T47D (cell line): ENCODE measurements at places on chromosomes 11 and 22.

- DNase-seq: no peak
Measured at GRCh38 chr22:45455212-45455611, 41.7 kb downstream of the RIBC2 start.

- DNase-seq: peak; percentile 90
Measured at GRCh38 chr11:35304386-35304775, 115.0 kb downstream of the SLC1A2 start.

- DNase-seq: peak; percentile 55
Measured at GRCh38 chr22:46731246-46732040, 6.6 kb downstream of the CERK start.

DNA sequence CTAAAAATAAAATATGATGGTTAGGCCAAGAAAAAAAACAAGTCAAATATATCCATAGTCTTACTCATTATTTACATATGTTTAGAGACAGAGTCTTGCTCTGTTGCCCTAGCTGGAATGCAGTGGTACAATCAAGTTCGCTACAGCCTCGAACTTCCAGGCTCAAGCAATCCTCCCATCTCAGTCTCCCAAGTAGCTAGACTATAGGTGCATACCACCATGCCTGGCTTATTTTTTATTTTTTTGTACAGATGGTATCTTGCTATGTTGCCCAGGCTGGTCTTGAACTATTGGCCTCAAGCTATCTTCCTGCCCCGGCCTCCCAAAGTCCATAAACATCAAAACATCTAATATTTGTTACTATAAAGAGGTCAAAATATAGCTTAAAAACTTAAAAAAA is 36.1 kb downstream of the C2CD3 start:
- no peak for DNase-seq

DNA sequence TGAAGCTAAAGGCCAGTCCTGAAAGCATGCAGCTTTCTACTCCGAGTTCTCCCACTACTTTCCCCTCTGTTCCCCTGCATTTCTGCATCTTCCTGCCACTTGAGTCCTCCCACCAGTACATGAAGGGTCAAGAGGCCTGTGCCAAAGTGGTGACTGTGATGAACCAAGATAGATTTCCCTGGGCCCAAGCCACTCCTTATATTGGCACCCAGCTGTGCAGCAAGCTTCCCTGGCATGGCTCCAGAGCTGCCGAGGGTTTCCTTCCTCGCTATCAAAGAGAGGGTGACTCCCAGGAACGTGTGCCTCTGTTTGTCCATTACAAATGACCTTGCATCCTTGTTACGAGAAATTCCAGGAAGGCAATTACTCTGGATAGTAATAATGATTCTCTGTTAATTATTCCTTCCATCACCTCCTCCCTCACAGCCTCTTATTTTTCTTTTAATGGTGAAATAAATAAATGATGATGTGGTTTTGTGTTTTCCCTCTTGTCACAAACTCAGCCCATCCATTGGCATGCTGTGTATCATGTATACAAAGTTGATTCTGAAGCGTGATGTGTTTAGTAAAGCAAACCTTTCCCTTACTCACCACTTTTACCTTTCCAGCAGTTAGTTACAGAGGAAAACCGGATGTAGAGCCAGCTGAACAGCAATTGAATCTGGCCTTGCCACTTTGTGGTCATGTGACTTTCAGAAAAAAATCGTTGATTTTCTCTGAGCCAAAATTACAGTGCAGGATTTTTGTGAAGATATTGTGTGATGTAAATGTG is 8.3 kb downstream of the SRSF8 start:
- peak; percentile 40 for DNase-seq

GRCh38 chr11:32213223-32213622 is 122.3 kb downstream of the RCN1 start:
- no peak for DNase-seq

DNA sequence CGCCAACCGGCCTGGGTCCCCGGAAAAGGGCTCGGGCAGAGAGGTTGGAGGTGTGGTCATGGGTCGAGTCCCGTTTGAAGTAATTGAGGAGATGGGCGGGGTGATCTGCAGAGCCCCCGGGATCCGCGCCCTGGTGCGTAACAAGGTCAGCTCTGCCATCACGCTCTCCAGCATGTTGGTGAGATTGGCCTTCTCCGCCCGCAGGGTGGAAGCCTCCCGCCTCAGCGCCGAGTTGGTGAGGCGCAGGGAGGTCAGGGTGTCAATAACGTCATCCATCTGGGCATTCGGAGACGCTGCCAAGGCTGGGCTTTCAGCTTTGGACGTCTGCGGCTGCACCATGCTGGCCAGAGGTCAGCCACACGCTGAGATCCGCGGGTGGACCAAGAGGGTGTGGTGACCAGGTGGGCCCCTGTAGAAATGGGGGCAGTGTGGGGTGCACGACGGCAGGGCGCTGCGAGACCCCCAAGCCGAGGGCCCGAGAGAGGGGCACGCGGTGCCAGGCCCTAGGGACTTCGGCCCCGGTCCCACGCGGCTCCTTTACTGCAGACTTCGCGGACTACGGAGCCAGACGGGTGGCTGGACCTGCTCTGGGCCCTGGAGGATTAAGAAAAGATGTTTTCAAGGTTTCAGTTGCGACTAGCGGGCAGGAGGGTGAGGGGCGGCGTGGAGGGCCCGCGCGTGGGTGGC is 672 bp downstream of the RTL6 start:
- DNase-seq: peak; percentile 9

- no peak for DNase-seq
Measured at GRCh38 chr11:30683176-30683575, 97.0 kb upstream of the MPPED2 start.

DNA sequence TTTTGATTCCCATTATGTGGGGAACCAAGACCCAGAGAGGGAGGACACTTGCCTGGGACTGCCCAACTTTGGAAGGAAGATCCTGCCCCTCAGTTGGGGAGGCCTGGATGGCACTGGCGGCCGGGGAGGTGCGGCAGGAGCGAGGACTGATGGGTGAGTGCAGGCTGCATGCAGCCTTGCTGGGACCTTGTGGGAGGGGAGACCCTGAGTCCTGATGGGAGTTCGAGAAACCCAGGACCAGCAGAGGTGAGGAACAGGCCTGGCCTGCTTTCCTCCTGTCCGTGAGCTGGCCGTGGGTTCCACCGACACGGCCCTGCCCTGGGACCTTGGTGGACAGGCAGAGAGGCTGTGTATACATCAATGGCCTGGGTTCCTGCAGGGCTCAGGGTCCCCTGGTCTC is 19.3 kb upstream of the SMIM38 start:
- DNase-seq: no peak

DNA sequence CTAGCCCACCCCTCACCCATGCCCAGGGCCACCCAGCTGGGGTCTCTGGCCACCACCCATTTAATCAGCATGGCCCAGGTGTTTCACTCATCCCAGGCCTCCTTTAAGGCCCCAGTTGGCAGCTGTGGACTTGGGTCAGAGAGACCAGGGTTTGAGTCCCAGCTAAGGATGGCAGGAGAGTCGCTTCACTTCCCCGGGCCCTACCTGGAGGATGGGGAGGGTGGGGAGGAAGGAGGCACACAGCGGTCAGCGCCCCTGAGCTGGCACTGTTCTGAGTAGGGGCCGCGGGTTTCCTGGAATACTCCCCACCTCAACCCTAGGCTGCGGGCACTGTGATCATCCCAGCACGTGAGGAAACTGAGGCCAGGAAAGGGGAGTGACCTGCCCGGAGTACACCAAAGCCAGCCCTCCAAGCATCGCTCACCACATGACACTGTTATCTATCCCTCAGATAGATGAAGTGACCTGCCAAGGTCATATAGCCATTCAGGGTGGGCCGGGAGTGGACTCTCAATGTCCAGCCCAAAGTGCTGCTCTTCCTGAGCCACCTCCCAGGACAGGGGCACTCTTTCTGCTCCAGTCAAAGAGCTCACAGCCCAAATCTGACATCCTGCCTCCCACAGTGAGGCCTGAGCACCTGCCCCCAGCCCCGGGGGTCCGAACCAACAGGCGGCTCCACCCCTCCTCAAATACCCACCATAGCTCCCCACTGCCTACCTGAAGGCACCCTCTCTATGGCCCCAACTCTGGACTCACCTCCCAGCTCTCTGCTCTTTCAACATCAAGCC is 3.4 kb upstream of the ATP5MGL start:
- no peak for DNase-seq

DNA sequence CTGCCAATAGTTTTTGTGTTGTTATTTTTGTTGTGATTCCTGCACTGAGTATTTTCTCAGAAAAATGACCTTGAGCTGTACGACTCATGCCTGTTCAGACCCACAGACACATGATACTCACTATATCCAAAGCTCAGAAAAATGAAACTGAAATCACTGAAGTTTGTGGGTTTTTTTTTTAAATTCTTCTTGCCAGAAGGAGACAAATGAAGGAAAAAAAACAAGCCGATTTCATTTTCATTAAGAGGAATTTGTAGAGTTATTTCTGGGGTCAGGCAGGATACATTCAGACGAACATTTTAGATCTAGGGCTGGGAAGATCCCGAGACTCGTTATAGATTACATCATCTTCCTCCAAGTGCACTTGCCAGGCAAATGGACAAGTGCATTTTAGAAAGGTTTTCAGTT is 60.4 kb downstream of the BMAL1 start:
- DNase-seq: no peak

GRCh38 chr11:10716122-10716521 is 22.6 kb upstream of the IRAG1 start:
- DNase-seq: no peak

- peak; percentile 75 for DNase-seq
Measured at GRCh38 chr22:20606041-20606783, 98.8 kb downstream of the MED15 start.

GRCh38 chr11:130428316-130429119 is at the start of gene ADAMTS8:
Gene ADAMTS8, minus strand, starts transcription at chr11:130428609. Its CDS starts 323 bp downstream, at chr11:130428286.
- no peak for DNase-seq

DNA sequence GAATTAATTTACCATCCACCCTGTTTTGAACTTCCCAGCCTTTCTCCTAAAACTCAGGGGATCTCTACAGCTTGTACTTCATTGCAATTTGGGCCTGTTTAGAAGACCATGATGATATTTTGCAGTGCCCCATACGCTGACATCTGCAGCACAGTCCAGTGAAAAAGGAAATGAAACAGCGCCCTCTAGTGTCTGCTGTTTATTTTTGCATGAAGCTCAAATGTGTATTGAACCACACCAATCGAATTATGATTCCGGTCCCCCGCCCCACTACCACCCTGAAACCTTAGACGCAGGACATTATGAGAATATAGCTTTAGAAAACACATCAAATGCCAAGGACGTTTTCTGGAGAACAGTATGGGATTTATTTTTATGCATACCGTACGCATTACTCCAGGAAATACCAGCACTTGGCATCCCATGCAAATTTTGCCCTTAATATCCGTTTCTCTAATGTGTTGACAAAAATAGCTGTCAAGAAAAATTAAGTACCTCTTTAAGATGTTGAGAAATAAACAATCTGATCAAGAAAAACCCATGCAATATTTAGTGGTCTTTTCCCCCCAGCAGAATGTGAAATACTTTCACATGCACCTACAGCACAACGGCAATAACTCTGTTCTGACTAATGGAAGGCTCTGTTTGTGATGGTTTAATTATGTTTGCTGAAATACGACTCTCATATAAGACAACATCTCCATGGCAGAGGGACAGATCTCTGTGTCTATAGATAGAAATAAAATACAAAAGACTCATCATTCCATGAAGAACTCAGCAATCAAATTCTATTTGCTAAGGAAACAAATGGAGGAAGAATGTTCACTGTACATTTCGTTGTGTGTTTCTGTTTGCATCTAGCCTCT is 93.9 kb downstream of the TECTA start:
- DNase-seq: peak; percentile 67

- no peak for DNase-seq
Measured at GRCh38 chr11:111378861-111379601, at the start of gene POU2AF1. Gene POU2AF1, minus strand, starts transcription at chr11:111379275. Its CDS starts 98 bp downstream, at chr11:111379177.

DNA sequence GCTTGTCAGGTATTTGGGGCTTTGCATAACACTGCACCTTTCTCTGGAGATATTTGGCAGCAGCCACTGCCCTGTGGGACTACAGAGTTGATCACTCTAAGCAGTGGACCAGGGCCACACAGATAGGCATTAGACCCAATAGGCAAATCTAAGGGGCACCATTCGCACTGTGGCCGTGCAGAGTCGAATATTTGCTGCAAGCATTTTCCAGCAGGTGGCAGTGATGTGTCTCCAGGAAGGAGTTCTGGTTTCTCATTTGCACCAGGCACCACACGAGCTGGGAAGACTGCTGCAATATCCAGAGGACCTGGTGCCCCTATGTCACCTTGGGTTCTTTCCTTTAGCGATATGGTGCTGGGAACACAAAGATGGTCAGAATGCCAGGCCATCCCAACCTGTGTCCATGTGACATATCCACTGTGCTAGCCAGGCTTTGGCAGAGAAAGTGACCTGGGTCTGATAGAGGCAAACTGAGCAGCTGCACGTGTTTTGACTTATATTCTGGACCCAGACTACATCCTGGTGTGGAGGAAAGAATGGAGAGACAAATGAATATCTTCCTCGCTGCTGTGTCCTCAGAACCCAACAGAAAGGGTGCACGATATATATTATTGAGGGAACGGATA is 318.7 kb downstream of the BUD13 start:
- peak; percentile 60 for DNase-seq

DNA sequence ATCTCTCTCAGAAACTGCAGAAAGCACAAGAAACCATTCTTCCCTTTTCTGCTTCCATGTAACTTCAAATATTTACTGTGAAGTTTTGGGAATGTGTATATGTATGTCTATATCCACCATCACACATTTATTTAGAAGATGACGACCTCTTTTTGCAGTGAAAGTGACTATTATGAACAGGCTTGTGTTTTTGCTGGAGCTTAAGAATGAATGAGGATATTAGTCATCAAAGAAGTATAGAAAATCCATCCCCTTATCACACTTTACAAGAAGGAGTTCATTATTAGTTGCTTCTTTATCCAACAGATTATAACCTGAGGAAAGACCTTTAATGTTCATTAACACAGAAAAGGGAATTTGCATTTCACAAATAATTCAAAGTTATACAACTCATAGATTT is 21.1 kb upstream of the SLC5A12 start:
- DNase-seq: no peak

DNA sequence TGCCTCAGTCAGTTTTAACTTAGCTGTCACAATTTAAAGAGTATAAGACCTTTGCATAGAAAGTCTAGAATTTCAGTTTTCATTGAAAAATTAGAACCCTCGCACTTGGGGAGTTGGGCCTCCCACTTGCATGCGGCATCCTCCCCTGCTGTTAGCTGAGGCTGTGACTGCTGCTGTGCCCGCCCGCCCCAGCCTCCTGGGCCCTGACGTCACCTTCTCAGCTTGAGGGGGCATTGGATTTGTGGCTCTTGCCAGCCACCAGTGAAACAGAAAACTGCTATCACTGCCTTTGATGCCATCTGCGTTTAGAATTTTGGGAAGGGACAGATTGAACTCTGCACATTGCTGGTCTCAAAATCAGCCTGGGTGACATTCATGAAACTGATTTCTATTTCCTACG is 108.7 kb downstream of the CTTN start:
- no peak for DNase-seq

DNA sequence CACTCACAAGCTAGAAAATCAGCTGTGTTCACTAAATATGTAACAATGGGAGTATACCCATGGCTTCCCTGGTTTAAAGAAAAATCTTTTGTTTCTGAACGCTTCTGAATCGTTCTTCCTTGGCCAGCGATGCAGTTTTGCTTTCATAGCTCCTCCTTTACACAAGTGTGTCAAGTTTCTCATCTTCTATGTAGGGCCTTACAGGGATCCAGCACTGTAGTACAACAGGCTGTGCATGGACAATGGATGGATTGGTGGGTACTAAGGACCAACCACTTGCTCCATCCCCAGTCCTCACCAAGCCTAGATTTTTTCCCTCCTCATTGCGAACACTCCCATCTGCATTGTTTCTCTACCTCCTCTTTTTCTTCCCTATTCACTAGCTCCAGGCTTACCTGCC is 24.3 kb upstream of the POU2AF2 start:
- DNase-seq: no peak
